ENCODE measurements at places on chromosomes 13 and 19. TPM values are rescaled to one million over a fixed set of nuclear protein-coding genes. Genes with fewer than 3 reads are reported as not detected.

- no peak for DNase-seq
Observed at GRCh38 chr13:51714663-51715168, 89.2 kb downstream of the DHRS12 start.

- no peak for DNase-seq
Observed at GRCh38 chr19:9799162-9799561, 19.7 kb downstream of the FBXL12 start.

DNA sequence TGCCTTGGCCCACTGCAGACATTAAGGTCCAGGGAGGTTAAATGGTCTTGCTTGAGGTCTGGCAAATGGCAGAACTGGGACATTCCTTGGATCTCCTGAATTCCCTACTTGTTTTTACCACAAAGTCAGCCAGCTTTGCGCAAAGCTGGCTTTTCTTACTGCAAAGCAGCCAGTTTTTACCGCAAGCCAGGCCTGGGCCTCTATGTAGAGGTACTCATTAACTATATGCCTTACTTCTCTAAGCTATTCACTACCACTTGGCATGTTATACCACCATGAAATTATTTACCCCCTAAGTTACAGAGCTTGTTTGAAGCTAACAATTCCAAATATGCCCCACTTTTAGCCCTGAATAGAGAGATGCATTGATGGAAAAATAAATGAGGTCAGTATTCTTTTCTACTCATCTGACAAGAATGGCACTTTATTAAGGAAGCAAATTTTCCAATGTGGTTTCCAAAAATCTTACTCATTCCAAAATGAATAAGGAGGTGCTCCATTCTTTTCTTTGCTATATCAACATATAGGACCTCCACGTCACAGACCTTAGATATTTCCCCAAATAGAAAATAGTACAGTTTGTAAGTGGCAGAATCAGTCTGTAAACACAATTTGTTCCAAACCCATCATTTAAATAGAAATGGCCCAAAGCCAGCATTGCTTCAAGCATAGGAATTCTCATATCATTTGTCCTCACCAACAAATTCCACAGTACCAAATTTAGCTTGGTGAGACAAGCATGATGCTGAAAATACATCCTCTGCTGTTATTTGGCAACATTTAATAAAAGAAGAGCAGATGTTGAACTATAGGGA lies 143.9 kb upstream of the TSC22D1 start:
- no peak for DNase-seq

DNA sequence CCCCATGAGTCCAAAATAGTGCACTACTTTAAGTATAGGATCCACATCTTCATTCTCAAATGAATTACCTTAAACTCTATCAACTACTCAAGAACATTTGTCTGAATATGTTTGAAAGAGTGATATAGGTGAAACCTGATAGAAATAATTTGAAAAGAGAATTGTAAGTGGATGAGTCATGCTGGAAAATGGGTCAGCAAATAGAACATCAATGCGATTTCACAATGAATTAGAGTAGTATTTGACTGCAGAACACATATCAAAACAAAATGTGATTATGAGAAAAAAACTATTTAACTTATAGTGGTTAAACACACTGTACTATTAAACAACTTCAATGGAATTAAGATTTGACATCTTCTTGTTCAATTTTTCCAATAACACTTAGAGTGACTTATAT lies 300.6 kb upstream of the KLHL1 start:
- DNase-seq: no peak

DNA sequence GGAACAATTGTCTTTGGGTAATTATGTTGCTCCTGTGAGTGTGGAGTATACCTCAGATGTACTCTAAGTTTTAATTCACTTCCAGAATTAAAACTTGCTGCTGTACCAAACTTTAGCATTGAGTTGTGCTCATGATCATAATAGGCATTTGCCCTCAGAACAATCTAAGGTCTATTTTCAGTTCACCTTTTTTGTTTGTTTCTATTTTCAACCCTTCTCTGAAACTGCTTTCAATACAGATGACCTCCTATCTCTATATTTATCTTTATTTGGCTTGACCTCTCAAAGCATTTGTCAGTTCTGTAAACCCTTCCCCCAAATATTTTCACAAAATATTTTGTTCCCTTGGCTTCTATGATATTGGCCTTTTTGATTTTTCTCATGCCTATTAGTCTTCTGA lies 873.0 kb downstream of the OLFM4 start:
- no peak for DNase-seq

DNA sequence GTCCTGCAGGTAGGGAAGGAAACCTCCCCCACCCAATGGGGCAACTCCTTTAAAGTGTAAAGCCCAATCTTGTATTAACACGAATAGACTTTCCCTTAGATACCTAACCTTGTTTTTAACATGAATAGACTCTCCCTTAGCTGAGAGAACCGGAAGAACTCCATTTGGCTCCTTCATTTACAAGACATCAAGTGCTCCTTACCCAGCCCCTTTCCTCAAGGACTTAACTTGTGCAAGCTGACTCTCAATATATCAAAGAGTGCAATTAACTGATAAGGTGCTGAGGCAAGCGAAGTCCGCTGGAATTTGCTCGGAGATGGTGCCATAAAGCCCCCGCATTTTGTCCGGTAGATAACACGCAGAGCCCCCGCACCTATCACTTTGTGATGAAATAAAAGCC lies 9.9 kb upstream of the ZNF90 start:
- no peak for DNase-seq

- DNase-seq: no peak
Observed at GRCh38 chr13:113493315-113493951, 2.9 kb upstream of the DCUN1D2 start.

GRCh38 chr13:113086031-113086750 lies 19.4 kb upstream of the F7 start:
- peak; percentile 7 for DNase-seq

- no peak for DNase-seq
Observed at GRCh38 chr13:82597747-82598146, 1284.5 kb downstream of the SLITRK1 start.

- peak; percentile 39 for DNase-seq
Observed at GRCh38 chr13:108155185-108156106, 59.9 kb downstream of the LIG4 start.

Gene MPV17L2
- polyA plus RNA-seq: 23.0 TPM

Gene GARIN5A
- polyA plus RNA-seq: 1.5 TPM

Gene APLP1
- polyA plus RNA-seq: 24.2 TPM

Gene DUXA
- not detected for polyA plus RNA-seq

Gene TRMT1
- 54.0 TPM for polyA plus RNA-seq

Gene SSC5D
- 2.8 TPM for polyA plus RNA-seq
